Effector CD8-positive, alpha-beta T cell (primary cell): ENCODE measurements at places on chromosomes 11 and 22.

GRCh38 chr11:35614939-35615569 is 3.2 kb upstream of the FJX1 start:
- DNase-seq = no peak

DNA sequence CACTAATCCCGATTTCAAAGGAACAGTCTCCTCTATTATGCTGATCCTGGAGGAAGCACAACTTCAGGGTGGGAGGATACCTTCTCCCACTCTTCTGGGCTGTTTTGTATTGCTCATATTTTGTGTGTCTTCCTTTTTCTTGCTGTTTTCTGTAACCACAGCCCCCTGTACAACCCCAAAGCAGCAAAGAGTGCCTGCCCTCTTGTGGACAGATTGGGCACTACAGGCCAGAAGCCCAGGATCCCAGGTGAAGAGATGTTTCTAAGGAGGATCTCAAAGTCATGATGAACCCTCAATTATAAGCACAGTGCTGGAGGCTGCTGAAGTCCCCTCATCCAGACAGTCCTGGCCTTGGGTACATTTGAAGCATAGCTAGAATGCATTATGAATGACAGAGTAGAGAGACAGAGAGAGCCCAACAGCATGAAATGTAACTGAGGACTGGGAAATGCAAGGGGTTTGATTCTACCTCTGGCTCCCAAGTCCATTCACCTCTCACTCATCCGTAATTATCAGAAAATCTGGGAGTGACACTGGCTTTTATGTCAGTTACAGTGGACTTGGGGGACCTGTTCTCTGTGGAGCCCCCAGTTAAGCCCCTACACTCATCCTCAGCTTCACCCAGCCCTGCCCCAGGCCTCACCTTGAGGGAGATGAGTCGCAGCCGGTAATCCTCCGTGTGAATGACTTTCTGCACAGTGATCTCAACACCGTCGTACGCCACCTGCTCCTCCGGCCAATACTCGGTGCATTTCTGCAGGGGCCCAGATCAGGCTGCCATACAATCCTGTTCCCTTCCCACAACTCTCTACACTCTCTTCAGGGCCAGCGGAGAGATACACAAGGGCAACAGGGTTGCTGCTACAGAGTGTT is 6.2 kb upstream of the IGSF22 start:
- DNase-seq = peak; percentile 59

- DNase-seq = no peak
Observed at GRCh38 chr11:103768816-103769215, 267.6 kb upstream of the DDI1 start.

GRCh38 chr11:2886191-2886894 is 768 bp upstream of the CDKN1C start:
- DNase-seq = no peak

DNA sequence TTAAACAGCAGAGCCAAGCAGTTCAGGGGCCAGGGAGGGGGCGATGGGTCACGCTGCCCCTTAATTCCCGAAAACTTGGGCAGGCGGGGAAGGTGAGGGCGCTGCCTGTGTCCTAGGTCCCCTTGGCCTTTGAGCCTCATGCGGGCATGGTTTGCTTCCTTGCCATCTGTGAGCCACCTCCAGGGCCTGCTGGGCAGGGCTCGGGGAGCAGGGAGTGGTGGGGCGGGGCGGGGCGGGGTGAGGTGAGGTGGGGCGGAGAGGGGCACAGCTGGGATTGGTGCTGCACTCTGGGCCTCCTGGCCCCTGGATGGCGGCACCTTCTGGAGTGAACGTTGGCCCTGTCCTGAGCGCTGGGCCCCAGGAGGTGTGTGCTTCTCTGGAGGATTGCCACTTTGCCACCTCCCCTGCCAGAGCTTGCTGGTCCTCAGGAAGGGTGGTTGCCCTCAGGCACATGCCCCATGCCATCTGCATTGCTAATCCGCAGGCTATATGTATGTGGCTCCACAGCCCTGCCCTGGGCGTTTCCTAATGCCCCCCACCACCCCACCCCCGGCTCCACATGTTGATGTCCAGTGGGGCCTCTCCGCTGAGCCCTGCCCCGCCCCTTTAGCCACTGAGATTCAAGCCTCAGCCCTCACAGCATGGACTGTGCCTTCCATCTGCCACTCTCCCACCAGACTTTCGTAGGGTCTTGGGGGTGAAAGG is 352.5 kb downstream of the TBC1D22A start:
- DNase-seq = no peak
